ENCODE measurements at places on chromosomes 6 and 20.

GRCh38 chr20:62515280-62515679 is 39.5 kb upstream of the GATA5 start:
- no peak for DNase-seq

DNA sequence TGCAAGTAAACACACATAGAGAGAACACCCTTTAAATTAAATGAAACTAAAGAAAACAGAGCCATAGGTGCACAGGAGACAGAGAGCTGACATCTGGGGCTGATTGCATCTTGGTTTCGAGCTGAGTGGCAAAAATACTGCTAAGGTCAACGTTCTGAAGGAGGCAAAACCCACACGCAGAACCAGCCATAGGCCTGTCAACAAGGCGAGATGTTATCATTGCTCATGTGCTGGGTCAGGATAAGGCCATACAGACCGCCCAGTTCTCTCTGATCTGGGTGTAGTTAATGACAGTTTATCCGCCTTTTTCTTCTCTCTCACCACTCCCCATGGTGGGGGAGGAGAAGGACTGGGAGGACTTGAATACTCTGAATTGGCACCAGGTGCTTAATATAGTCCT is 4.5 kb upstream of the FAM110A start:
- DNase-seq: no peak

- DNase-seq: no peak
These were observed 113.9 kb downstream of the MBOAT1 start for GRCh38 chr6:20098267-20098876.

- no peak for DNase-seq
These were observed 1007.9 kb upstream of the FLRT3 start for GRCh38 chr20:15345287-15345686.

- no peak for DNase-seq
These were observed 48.6 kb upstream of the SLC16A10 start for GRCh38 chr6:111038534-111039252.

DNA sequence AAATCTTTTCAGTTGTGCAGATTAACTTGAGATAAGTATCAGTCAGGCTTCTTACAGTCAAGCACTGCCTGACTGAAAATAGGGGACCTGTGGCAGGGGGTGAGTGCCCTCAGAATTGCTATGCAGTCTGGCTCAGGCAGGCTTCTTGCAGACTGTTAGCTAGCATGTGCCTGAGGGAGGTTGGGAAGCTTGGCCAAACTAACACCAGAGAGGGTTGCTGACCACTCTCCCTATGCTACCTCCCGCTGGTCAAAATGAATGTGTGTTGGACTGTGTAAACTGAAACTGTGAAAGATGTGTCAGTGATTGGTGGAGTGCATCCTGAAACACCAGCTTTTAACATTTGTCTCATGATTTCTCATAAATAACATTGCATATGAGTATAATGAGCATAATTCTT is 622.3 kb upstream of the IMPG1 start:
- DNase-seq: no peak

- no peak for DNase-seq
These were observed 271.2 kb upstream of the PRDM1 start for GRCh38 chr6:105814745-105815536.

DNA sequence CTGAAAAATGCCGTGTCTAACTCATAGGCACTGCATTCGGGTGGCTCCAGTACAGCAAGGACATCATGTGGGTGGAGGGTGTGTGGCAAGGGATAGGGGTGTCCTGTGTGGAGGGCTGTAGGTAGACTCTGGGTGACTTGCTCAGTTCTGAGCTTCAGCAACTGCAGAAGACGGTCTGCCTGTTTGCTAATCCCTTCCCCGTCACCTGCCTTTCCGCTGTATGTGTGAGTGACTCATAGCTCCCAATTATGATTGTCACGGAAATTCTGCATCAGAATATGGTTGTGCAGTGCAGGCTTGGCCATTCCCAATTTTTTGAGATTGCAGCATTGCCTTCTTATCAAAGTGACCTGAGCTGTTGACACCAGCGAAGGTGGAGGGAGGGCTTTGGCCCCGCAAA is 174.3 kb downstream of the CDH4 start:
- DNase-seq: no peak

- DNase-seq: no peak
These were observed 365.2 kb upstream of the POU3F2 start for GRCh38 chr6:98469141-98469540.
